ENCODE measurements at places on chromosomes 4 and X. TPM values are rescaled to one million over a fixed set of nuclear protein-coding genes. Genes with fewer than 3 reads are reported as not detected.

SSX4B gene
- not detected for total RNA-seq

CYTL1 gene
- total RNA-seq, result 13.9 TPM

RADX gene
- total RNA-seq, result 2.9 TPM

FAM184B gene
- total RNA-seq, result not detected

SPANXB1 gene
- 5.3 TPM for total RNA-seq

TLR2 gene
- total RNA-seq, result 2.4 TPM

MAGEC3 gene
- 0.16 TPM for total RNA-seq

MAGEA4 gene
- not detected for total RNA-seq

POF1B gene
- total RNA-seq, result 1.5 TPM

DCAF4L1 gene
- not detected for total RNA-seq

HTRA3 gene
- total RNA-seq, result 27.9 TPM

DGAT2L6 gene
- not detected for total RNA-seq

APLN gene
- 0.33 TPM for total RNA-seq

SATL1 gene
- 0.72 TPM for total RNA-seq

H2BW2 gene
- total RNA-seq, result not detected

GRK4 gene
- 18.3 TPM for total RNA-seq

ARMCX6 gene
- total RNA-seq, result 83.1 TPM

PRR32 gene
- not detected for total RNA-seq

FAM236C gene
- total RNA-seq, result not detected

RXFP1 gene
- total RNA-seq, result not detected

SUPT20HL1 gene
- not detected for total RNA-seq

UGT2A1 gene
- not detected for total RNA-seq

TMPRSS11D gene
- not detected for total RNA-seq

C4orf46 gene
- 17.4 TPM for total RNA-seq

NDNF gene
- 8.6 TPM for total RNA-seq

RIBC1 gene
- 2.0 TPM for total RNA-seq

ANK2 gene
- total RNA-seq, result 9.2 TPM

HCCS gene
- 19.3 TPM for total RNA-seq

SLC25A14 gene
- 19.3 TPM for total RNA-seq

OTUD6A gene
- total RNA-seq, result not detected

CLCN4 gene
- 5.7 TPM for total RNA-seq

ODAPH gene
- total RNA-seq, result 1.1 TPM

EFHC2 gene
- 1.5 TPM for total RNA-seq

GAGE12H gene
- not detected for total RNA-seq

SPON2 gene
- total RNA-seq, result 56.4 TPM

SSX3 gene
- total RNA-seq, result not detected

CXCL11 gene
- total RNA-seq, result not detected

SORBS2 gene
- 9.2 TPM for total RNA-seq

IL2 gene
- not detected for total RNA-seq

FDCSP gene
- 0.75 TPM for total RNA-seq

HEPH gene
- 126 TPM for total RNA-seq

OPRPN gene
- not detected for total RNA-seq

ARHGAP6 gene
- total RNA-seq, result 5.3 TPM

VEGFC gene
- total RNA-seq, result 2.5 TPM

EIF2S3 gene
- total RNA-seq, result 475 TPM

DUSP9 gene
- 4.2 TPM for total RNA-seq

RTL9 gene
- 0.47 TPM for total RNA-seq

ELOVL6 gene
- 24.4 TPM for total RNA-seq

RASGEF1B gene
- total RNA-seq, result 7.2 TPM

FGFBP1 gene
- total RNA-seq, result 0.96 TPM

MAGEA3 gene
- not detected for total RNA-seq

PTTG2 gene
- total RNA-seq, result not detected

All from mesothelial cell of epicardium (in vitro differentiated cells).